Stimulated activated CD8-positive, alpha-beta memory T cell treated with anti-CD3 and anti-CD28 coated beads, Interleukin-2, amount 100 ng/mL, for 48 hours (primary cell): ENCODE measurements at places on chromosomes 16 and 17.
A peak's percentile ranks its signal among the peaks of the same experiment; 100 is the strongest.

DNA sequence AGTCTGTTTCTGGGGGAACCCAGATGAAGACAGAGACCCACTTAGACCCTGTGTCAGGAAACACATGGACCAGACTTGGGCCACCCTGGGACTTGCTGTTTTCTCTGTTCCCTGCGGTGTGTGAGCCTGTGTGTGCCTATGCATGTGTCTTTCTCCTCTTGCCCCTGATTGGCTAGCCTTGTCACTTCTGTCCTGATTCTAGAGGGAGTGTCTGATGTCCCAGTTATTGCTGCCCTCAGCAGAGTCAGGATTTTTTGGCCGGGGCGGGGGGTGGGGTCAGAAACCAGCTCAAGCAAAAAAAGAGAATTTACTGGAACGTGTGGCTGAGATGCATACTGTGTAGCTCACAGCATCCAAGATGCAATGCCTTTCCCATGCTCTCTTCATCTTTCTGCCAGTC, 30.5 kb downstream of the PLCG2 start:
- DNase-seq: no peak

GRCh38 chr16:3431779-3432219, 11.5 kb downstream of the ZNF597 start:
- DNase-seq: peak; percentile 36

- DNase-seq: no peak
Observed at GRCh38 chr16:63323722-63324705, 1287.8 kb upstream of the CDH8 start.

- no peak for DNase-seq
Observed at GRCh38 chr16:87955302-87956097, 4.3 kb downstream of the BANP start.

DNA sequence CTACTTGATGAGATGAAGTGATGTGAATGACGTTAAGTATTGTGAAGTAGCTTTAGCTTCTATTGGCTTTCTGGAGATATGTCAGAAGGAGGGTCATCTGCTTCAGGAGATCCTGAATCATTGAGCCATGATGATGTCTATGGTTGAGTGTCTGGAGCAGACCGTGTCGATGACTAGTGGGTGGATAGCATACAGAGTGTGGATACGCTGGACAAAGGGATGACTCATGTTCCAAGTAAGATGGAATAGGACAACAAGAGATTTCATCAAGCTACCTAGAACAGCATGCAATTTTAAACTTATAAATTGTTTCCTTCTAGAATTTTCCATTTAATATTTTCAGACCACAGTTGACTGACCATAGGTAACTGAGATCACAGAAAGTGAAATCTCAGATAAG, 116.1 kb upstream of the RBBP6 start:
- DNase-seq: no peak

GRCh38 chr16:64580558-64580957, 541.3 kb downstream of the CDH11 start:
- DNase-seq: no peak

DNA sequence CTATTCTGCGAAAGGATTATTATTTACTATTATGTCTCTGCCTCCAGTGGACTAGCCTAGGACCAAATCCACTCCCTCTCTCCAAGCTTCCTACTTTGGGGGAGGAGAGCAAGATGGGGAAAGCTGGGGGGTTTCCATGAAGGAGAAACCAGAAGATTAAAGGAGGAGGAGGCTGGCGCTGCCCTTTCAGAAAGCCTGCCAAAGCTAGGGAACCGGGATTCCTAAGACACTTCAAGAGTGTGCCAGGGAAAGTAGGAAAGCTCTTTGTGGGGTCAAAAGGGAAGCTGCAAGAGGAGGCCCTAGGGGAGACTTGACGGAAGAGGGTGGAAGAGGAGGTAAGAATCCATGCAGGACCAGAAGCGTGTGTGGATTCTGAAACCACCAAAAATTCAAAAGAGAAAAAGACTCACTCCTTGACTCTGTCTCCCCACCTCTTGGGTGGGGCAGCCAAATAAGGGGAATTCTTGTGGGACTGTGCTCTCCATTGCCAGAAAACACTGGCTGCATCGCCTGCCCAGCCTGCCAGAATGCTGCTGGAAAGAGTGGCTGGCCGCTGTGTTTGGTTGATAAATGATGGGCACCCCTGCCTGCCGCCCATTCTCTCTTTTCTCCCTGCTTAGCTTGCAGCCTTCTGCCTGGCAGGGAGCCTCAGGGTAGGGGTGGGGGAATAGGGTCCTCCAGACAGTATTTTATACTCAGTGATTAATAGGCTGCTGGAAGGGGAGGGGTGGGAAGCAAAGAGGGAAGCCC, 11.8 kb upstream of the KAT7 start:
- no peak for DNase-seq

GRCh38 chr17:80468242-80468641, 8.2 kb downstream of the NPTX1 start:
- DNase-seq: no peak

DNA sequence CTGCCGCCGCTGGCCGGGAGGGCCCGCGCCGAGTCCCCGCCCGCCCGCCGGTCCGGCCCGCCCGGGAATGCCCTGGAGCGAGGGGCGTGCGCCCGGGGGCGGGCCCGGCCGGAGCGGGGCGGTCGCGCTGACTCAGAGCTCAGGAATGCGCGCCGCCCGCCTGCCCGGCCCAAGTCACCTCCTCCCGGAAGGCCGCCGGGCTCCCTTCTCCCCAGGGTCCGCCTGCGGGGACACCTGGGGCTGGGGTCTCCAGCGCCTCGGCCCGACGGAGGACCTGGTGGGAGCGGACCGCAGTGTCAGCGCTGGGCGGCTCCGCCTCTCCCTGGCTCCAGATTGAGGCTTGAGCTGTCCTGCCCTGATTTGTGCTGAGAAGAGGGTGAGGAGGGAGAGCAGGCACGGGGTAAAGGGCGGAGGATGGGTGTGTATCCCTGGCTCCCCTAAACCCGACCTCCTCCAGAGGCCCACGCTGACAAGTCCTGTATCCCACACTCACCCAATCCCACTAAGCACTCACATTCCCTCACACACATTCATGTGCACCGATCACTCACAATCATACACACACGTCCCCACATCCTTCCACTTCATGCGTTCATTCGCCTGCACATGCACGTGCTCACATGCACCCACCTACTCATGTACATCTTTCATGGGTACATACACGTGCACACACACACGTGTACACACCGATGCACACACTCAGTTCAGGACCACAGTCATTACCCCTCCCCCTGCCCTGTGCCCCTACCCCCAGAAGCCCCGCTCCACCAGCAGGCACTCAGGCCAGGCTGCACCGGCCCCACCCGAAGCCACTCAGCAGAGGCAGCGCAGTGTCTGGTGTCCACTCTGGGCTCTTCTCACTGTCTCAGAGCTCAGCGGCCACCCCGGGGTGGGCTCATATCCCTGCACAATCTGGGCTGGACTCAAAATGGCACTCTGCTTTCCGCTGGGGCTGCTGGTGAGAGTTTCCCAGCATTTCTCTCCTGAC, at the start of gene RHBDF1:
Gene RHBDF1, minus strand, starts transcription at position 71 of the 988 bp plus-strand sequence. CDS start 7,616 bp downstream, outside the sequence.
- DNase-seq: no peak

DNA sequence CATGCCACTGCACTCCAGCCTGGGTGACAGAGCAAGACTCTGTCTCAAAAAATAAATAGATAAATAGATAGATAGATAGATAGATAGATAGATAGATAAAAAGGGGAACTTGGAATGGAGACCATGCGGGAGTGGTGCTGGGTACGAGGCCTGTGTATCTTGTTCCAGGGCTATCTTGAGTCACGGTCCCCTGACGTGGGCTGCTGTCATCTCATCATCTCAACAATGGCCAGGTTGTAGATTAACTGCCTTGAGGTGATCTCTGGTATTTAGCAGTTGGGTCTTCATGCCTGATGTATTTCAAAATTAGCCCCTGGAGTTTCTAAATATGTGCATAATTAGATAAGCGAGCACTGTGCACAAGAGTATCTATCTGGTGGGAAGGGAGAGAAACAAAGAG, 212.1 kb downstream of the CDRT15L2 start:
- DNase-seq: no peak

DNA sequence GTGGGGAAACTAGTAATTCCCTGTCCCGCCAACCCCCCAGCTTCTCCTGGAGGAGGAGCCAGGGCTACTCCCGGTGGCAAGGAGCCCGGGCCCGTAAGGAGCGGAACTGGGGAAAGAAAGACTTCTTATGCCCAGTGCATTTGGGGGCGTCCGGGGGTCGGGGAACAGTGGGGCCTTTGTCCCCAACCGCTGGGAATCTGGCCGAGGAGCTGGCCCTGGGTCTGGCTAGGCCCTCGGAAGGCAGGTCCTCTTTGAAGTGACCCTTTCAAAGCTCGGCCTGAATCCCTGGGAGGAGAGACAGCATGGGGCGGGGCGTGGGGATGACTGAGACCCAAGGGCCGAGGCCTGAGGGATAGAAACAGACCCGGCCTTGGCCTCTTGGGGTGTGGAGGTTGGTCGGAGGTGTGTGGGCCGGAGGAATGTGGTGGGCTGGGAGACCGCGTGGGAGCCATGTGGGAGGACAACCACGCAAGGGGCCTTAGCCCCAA, 6.0 kb downstream of the ARHGAP23 start:
- no peak for DNase-seq

DNA sequence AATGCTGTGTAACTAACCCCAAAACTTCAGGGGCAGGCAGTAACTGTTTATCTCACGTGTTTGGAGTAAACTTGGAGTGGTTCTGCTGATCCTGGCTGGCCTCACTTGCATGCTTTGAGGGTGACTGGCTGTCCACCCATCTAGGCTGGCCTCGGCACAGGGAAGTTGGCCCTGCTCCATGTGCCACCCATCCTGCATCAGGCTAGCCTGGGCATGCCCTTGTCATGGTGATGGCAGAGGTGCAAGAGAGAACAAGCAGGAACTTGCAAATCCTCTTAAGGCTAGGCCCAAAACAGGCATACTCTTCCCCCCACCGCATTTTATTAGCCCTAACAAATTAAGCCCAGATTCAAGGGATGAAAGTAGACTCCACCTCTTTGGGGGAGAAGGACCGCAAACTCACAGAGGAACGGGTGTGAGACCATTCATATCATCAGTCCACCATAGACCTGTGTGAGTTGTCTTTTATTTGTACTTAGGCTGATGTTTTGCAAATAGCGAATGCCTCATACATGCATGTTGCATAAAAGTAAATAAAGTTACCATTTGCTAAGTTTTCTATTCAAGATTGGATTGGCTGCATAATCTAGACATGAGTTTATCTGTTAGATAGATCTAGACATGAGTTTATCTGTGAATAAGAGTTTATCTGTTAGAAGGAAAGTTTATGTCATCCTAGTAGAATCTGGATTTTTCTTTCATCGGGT, 221.0 kb downstream of the CCDC182 start:
- DNase-seq: no peak

DNA sequence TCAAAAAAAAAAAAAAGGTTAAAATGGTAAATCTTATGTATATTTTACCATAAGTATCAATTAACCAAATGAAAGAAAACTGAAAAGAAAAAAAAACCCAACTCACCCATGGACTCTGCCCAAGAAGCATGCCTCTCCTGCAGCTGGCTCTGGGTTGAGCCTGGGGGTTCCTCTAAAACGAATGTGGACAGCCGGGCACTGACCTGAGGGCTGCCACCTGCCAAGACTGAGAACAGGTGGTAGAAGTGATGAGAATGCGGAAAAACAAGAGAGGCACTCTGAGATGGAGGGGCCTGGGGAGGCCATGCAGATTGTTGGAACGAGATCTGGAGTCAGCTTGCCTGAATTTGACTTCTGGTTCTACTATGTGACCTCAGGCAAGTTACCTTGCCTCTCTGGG, 85.5 kb upstream of the MSI2 start:
- DNase-seq: no peak

- DNase-seq: no peak
Observed at GRCh38 chr17:67534941-67535340, 157.9 kb downstream of the PITPNC1 start.

DNA sequence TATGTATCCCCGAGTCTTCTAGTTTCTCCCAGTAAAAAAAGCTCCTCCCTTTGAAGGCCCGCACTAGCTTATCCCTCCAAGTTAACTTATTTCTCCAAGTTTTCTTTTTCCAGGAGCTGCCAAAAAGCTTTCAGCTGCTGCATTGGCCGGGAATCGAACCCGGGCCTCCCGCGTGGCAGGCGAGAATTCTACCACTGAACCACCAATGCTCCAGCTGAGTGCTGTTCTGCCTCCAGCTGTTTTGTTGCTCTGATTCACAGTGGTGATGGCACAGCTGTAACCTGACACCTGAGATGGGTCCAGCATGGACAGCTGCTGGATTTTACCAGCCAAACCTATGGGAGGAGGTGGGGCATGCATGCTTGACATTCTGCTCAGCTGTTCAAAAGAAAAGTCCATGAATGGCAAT, 22.1 kb downstream of the VAC14 start:
- no peak for DNase-seq

DNA sequence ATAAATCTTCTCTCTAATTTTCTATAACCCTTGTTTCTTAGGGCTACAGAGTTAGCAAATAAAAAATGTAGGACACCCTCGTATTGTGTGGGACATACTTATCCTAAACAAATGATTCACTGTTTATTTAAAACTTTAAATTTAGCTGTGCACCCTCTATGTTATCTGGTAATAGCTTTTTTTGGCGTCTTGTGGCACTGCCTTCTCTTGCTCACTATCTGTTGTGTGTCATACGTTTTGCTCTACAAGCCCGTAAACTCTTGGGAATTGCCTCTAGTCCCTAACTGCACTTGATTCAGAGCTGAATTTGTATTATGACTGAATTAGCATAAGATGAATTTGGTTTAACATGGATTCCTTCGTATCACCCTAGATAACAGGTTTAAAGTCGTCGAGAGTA, 144.3 kb upstream of the MYOCD start:
- DNase-seq: no peak

DNA sequence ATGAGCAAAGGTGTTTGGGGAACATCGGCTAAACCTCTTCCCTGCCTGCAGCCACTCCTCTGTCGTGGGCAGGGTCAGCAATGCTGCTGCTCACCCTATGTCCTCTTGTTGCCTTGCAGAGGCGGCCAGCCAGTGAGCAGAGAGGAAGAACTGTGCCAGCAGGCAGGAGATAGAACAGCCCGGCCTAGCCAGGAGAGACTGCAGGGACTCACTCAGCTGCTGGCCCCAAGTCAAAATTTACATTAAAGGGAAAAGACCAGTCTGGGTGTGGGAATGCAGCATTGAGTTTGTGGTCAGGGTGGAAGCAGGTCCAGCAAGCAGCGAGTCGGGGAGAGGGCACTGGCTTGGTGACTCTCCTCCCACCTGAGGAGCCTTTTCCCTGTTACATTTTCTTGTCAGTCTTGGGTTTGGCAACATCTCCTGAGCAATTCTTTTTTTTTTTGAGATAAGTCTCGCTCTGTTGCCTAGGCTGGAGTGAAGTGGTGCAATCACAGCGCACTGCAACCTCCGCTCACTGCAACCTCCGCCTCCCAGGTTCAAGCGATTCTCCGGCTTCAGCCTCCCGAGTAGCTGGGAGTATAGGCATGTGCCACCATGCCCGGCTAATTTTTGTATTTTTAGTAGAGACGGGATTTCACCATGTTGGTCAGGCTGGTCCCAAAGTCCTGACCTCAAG, 22.7 kb downstream of the LIG3 start:
- no peak for DNase-seq

DNA sequence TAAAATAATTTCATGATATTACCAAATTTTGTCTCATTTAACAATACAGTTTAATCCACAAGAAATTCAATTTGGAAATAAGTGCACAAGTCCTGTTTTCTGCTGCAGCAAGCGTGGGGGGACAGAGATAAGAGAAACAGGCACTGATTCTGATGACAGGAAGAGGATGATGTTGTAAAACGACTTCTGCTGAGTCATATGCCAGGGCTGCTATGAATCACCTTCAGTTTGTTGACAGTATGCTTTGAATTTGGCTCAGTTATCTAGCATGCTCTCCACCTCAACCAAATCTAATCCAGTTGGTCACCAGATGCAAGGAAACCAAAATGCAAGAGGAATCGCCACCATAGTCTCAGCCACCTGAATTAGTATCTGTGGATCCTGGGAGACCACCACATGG, 244.1 kb upstream of the MON1B start:
- DNase-seq: no peak
